ENCODE measurements at places on chromosomes 5 and 9.
A peak's percentile ranks its signal among the peaks of the same experiment; 100 is the strongest.

GRCh38 chr5:57066924-57067596 lies 106.8 kb upstream of the GPBP1 start:
- DNase-seq: no peak

GRCh38 chr5:168318240-168318639 lies 26.8 kb downstream of the WWC1 start:
- DNase-seq: no peak

- no peak for DNase-seq
Measured at GRCh38 chr9:111955048-111955447, 58.4 kb downstream of the UGCG start.

- DNase-seq: peak; percentile 99
Measured at GRCh38 chr9:121556580-121556979, 56.9 kb upstream of the GGTA1 start.

DNA sequence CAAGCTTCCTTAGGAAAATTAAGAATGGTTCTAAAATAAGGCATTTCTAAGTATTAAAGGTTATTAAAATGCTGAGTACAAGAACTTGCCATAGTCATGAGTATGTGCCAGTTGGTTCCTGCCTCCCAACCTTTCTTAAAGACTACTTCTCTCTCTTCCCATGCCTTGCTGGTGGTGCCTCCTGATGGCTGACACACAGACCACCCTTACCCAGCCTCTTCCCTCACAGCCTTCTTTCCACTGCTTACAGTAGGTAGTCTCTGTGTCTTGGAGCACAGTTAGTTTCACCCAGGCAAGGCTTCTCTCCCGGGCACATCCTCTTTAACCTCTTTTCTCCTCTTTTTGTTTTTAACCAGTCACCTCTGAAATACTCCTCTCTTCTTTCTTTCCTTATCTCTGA lies 20.6 kb upstream of the GPR150 start:
- DNase-seq: no peak

GRCh38 chr5:172620506-172620905 lies 20.6 kb upstream of the NEURL1B start:
- DNase-seq: no peak

GRCh38 chr5:116347657-116348056 lies 227.0 kb downstream of the SEMA6A start:
- no peak for DNase-seq

GRCh38 chr5:39624890-39625289 lies 200.1 kb upstream of the DAB2 start:
- no peak for DNase-seq

- peak; percentile 96 for DNase-seq
Measured at GRCh38 chr5:120405286-120405864, 58.7 kb upstream of the PRR16 start.

DNA sequence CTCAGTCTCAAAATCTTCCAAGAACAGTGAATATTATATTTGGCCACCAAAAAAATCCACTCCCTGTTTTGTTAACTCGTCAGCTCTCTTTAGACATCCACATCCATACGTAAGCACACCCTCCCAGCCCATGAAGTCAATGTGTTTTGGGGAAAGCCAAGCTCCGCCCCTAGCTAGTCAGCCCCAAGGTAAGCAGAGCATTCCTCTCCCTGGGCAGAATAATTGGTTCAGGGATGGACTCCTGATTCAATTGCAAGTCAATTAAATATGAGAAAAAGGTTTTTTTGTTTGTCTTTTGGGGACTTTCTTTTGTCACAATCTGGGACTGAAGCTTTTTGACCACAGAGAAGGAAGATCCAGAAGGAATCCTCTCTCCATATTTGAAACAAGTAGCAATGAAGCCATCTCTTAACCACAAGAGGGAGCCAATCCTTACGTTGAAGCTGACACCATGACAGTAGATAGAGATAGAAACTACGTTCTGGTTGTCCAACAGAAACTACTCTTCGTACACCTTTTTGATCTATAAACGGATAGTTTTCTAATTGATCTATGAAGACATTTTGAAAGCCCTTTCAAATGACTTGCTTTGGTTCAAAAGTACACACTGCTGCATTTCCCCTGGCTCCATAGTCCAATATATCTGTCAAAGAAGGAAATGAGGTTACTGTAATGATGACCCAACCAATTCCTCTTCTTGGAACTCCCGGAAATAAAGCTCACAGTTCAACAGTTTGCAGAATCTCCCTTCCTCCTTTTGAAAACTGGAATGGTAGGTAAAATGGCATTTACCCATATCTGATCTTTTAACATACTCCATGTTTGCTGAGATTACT lies 166.4 kb downstream of the TLE1 start:
- DNase-seq: peak; percentile 59

DNA sequence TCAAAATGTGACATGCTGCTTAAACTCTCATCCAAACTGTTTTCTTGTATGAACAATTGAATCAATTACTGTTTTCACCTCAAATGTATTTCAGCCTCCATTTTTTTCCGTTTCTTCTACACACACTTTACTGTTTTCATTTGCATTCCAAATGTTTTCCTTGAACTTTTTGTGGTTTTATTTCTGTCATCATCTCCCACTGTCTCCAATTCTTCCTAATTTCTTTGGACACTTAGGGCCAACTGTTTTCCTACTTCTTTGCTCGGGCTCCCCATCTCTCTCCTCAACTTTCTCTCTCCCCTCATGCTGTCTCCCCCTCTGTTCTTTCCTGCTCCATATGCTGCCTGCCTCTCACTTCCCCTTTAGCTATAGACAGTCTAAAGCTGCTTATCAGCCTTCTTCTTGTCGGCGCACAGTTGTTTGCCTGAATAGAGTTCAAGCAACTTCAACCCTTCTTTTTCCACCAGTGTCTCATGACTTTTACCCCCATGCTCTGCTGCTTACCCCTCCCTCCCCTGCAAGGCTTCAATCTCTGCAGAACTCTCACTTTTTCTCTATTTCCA lies 443.4 kb downstream of the DTWD2 start:
- DNase-seq: peak; percentile 40

DNA sequence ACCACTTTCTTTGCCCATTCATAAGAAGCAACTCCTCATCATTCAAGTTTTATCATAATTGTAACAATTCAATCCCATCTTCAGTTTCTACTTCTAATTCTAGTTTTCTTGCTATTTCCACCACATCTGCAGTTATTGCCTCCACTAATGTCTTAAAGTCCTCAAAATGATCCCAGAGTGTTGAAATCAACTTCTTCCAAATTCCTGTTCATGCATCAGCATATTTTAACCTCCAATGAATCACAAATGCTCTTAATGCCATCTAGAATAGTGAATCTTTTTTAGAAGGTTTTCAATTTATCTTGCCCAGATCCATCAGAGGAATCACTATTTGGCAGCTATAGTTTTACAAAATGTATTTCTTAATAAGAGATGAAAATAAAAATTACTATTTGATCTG lies 3.2 kb upstream of the SRP19 start:
- no peak for DNase-seq

- DNase-seq: no peak
Measured at GRCh38 chr5:99879791-99880511, 655.2 kb upstream of the FAM174A start.

GRCh38 chr5:10360686-10361085 lies 7.2 kb downstream of the MARCHF6 start:
- no peak for DNase-seq

DNA sequence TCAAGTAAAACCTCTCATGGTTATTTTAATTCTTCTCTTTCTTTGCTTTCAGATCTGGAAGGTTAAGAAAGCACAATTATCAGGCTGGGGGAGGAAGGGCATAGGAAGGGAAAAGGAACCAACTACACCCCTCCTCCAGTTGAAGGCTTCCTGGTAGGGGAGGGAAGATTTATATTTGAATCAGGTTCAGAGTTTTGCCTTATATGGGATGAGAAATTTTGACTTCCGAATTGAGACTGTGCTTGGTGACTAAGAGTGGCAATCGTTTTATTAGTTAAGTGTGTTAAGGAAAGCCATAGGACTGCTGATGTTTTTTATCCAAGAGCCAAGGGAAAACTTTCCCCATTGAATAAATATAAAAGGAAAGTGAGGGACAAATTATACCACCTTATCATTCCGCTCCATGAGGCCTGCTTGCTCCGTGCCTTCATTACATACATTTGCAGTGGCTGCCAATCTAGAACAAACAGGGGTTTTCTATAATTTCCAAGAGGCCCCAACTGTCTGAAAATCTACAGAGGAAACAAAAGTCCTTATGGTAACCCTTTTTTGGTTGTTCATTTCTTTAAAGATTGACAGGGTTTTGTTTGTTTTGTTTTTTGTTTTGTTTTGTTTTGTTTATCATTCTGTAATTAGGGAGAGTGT lies 115.7 kb upstream of the EPB41L4A start:
- DNase-seq: no peak

- peak; percentile 55 for DNase-seq
Measured at GRCh38 chr5:103393101-103393754, 134.7 kb downstream of the MACIR start.

DNA sequence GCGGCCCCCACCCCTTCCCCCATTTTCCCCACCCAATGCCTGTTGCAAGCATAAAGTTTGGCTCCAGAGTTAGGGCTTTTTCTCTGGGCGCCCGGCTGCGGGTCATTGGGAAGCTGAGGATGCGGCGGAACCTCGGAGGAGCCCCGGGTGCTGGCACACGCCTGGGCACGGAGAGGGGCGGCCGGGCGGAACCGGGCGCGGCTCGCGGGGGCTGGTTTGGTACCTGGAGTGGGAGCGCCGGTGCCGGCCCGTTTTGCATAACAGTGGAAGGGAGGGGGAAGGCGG lies 1.2 kb downstream of the PPARGC1B start:
- DNase-seq: peak; percentile 2

- peak; percentile 32 for DNase-seq
Measured at GRCh38 chr9:95103871-95104580, 213.5 kb downstream of the FANCC start.

DNA sequence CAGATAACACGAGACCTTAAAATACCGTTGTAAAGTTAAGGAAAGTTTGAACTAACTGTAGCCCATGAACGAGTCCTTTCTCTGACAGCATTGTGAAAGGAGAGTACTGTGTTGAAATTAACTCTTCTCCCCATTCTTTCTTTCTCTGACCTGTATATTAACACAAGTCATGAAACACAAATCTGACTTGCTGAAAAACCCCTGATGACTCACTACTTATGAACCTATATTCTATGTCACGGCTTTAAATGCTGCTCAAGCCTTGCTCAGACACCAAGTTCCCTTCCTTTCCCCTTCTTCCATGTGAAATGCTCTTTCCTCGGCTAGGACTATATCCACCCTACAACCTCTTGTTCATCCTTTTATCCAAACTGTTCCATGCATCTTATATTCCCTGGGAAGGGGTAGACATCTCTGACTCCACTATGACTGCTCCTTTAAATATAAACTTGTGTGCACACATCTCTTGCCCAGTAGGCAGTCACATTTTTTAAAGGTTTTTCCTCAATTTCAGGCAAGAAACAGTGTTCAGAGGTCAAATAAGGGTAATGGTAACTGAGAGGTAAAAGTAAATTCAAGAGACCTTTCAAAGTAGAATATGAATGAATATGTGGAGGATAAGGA lies 142.9 kb downstream of the NFIB start:
- peak; percentile 78 for DNase-seq

GRCh38 chr5:113450462-113450861 lies 15.7 kb upstream of the TSSK1B start:
- no peak for DNase-seq

GRCh38 chr5:150155258-150156026 lies at the start of gene PDGFRB:
Gene PDGFRB (minus strand): TSS chr5:150155845. CDS start chr5:150137047, 18,798 bp downstream.
- peak; percentile 94 for DNase-seq

DNA sequence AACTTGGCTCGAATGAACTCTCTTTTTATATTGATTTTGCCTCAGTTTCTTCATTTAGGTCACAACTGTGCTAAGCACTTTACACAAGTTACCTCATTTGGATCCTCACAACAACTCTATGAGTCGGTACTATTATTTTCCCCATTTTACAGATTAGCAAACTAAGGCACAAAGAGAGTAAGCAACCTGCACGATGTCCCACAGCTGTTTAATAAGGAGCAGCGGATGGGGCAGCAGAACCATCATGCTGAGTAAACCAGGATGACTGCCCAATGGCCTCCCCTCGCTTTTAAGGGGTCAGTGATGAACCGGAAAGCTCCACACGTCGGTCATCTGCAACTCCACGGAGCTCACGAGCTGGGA lies 607 bp downstream of the PRELID2 start:
- no peak for DNase-seq

DNA sequence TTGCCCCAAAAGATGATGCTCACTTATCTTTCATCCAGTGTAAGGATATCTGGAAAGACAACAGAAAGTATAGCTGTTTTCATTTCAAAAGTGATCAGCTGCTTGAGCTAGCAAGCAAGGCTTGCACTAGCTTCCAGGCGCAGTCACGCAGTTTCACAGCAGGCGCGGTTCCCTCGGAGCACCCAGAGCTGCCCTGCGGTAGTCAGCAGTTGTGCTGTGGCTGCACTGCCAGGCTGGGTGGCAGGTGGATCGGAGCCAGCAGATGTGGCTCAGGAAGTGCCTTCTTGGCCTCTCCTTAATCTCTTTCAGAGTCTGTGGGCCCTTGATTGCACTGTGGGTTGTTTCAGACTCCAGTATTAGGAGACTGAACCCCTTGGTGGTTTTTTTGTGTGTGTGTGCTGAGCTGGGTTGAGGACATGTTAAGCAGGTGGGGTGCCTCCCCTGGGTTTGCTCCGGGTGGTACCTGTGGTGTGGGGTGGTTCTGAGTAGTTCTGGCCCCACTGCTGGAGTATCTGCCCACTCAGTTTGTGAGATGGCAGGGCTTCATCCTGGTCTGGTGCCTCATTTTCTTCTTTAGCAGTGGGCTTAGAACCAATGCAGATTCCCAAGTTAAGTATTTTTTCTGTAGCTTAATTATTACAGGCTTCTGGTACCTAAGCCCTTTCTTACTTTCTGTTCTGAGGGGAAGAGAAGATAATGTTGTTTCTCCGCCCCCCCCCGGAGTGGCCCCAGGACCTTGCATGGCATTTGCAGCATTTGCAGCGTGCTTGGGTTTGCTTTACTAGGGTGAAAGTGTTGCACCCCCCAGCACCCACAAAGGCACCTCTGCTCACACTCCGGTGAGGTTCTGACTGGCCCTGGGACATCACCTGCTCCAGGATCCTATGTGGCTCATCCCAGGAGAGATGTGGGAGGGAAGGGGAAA lies 16.4 kb downstream of the TENT4A start:
- DNase-seq: no peak

DNA sequence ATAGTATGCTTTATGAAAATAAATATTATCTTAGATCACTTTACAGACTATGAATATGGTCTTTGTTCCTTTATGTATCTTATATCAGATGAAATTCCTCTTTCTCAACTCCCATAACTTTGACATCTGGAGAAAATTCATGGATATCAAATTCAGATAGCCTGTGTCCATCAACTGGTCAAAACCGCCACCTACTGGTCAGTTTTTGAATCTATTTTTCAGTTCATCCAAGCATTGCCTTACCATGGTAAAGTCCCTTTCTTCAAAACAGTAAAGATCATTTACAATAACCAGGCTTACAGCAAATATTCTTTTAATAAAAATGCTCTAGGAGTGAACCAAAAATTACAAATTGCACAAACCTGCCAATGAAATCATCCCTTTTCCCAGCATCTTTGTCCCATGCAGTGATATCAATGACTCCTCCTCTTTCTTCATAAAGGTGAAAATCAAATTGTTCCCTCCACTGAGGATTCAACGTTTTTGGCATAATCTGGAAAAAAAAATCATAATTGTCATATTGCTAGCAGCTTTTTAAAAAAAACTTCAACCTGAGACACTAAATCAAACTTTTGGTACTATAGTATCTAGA lies 290.5 kb downstream of the SLF1 start:
- DNase-seq: peak; percentile 38

GRCh38 chr5:50445296-50445949 lies 4.3 kb upstream of the EMB start:
- DNase-seq: no peak

- no peak for DNase-seq
Measured at GRCh38 chr5:39214912-39215709, 4.3 kb downstream of the FYB1 start.
